ENCODE measurements at places on chromosomes 3 and 15. TPM values are rescaled to one million over a fixed set of nuclear protein-coding genes. Genes with fewer than 3 reads are reported as not detected.
A peak's percentile ranks its signal among the peaks of the same experiment; 100 is the strongest.

GOLGA8J gene
- not detected for total RNA-seq

GPR171 gene
- total RNA-seq, result not detected

ADGRG7 gene
- not detected for total RNA-seq

TMEM108 gene
- total RNA-seq, result not detected

TGM5 gene
- not detected for total RNA-seq

RYR3 gene
- not detected for total RNA-seq

DNA sequence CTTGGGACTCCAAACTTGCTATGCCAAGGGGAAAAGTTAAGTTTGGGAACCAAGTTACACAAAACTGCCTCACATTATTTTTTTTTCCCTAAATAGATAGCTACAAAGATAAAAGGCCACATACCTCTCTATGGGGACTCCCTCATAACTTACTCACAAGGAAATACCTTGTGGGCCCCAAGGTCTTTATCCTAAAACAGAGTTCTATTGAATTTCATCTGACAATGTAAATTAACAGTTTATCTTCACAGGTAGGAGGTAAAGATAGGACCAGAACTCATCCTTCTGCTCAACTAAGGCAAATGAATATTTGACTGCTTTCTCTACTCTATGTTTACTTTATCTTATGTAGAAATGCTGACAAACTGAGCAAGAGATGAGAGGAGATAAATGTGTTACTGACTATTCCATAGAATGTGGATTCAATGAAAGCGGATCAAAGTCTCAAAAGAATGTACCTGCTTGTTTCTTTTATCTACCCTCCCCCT is 1278.0 kb downstream of the OTOL1 start:
- no peak overlapping the region for H3K4me3 ChIP-seq
- DNase-seq, result no peak
- H3K27me3 ChIP-seq, result no peaks in the 10 kb centered on the region

DNA sequence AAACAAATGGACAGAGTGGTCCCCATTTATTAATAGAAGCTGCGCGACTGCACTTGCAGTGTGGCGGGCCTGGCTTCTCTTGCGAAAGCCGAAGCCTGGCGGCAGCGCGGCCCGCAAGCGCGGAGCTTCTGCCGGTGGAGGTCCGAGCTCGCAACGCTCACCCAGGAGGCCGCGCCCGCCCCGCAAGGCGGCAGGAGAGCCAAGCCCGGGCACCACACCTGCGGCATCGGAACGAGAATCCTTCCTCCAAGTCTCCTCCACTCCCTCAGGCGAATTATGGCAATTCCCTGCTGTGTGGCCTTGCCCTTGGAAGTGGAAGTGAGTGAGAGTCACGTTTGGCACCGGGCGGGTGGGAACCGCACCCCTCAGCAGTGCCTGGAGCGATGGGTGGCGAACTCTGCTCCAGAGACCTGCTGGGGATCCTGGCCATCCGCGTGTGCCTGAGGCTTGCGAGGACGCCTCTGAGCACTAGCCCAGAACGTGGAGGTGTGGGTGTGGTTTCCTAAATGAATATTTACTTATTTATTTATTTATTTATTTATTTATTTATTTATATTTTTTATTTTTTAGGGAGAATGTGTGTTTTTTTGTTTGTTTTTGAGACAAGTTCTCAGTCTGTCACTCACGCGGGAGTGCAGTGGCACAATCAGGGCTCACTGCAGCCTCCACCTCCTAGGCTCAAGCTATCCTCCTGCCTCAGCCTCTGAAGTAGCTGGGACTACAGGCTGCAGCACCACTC is 133.7 kb upstream of the UBE2E1 start:
- peaks cover 53% of the 10 kb centered on the region for H3K4me1 ChIP-seq
- H3K27me3 ChIP-seq, result peaks cover 2% of the 10 kb centered on the region
- peak overlapping the region; percentile 78 for H3K4me3 ChIP-seq

DNA sequence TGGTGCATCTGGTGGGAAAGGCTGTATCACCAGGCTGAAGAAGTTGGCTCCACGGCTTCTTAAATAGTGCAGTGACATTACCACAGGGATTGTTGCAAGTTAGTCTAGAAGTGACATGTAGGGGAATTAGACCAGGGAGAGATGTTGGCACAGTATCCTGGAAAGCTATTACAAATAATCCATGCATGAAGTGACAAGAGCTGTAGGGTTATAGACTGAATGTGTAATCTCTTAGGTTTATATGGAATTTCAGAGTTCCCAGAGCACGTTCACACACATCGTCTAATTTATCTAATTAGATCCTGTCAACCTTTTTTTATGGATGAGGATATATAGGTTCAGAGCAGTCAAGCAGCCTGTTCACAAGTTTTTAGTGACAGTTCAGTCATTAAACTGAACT is 37.3 kb upstream of the APH1B start:
- peaks cover 67% of the 10 kb centered on the region for H3K4me1 ChIP-seq
- H3K36me3 ChIP-seq, result peaks cover 39% of the 10 kb centered on the region
- no peak overlapping the region for H3K27ac ChIP-seq
- no peak overlapping the region for H3K4me3 ChIP-seq
